Activated CD8-positive, alpha-beta T cell treated with anti-CD3 and anti-CD28 coated beads, Interleukin-2, amount 10 ng/mL, durations not matched to agents 7 days and 5 days (primary cell): ENCODE measurements at places on chromosomes 6 and 20. TPM values are rescaled to one million over a fixed set of nuclear protein-coding genes. Genes with fewer than 3 reads are reported as not detected.

HRH3 gene
- not detected for total RNA-seq

RTEL1 gene
- 49.8 TPM for total RNA-seq

RAD21L1 gene
- total RNA-seq, result 0.18 TPM

KCNG1 gene
- total RNA-seq, result not detected

DTNBP1 gene
- 19.0 TPM for total RNA-seq

FABP7 gene
- total RNA-seq, result not detected

RIN2 gene
- total RNA-seq, result not detected

IMPG1 gene
- not detected for total RNA-seq

POLH gene
- 75.2 TPM for total RNA-seq

CASS4 gene
- 17.8 TPM for total RNA-seq

ZKSCAN4 gene
- total RNA-seq, result 7.7 TPM

MYT1 gene
- total RNA-seq, result not detected

NOP56 gene
- 450 TPM for total RNA-seq

BTN2A1 gene
- 23.6 TPM for total RNA-seq

CAPN11 gene
- total RNA-seq, result 0.70 TPM

CGA gene
- total RNA-seq, result not detected

CHRNA4 gene
- total RNA-seq, result not detected

IPCEF1 gene
- 24.4 TPM for total RNA-seq

CTCFL gene
- not detected for total RNA-seq

MYO6 gene
- total RNA-seq, result 0.42 TPM

PPP1R3G gene
- 0.11 TPM for total RNA-seq

SYNE1 gene
- total RNA-seq, result 63.8 TPM

MTCH1 gene
- total RNA-seq, result 122 TPM
